ENCODE measurements at places on chromosomes 16 and 17.

GRCh38 chr16:1541293-1542165 lies 8.1 kb downstream of the TMEM204 start:
- DNase-seq: no peak

DNA sequence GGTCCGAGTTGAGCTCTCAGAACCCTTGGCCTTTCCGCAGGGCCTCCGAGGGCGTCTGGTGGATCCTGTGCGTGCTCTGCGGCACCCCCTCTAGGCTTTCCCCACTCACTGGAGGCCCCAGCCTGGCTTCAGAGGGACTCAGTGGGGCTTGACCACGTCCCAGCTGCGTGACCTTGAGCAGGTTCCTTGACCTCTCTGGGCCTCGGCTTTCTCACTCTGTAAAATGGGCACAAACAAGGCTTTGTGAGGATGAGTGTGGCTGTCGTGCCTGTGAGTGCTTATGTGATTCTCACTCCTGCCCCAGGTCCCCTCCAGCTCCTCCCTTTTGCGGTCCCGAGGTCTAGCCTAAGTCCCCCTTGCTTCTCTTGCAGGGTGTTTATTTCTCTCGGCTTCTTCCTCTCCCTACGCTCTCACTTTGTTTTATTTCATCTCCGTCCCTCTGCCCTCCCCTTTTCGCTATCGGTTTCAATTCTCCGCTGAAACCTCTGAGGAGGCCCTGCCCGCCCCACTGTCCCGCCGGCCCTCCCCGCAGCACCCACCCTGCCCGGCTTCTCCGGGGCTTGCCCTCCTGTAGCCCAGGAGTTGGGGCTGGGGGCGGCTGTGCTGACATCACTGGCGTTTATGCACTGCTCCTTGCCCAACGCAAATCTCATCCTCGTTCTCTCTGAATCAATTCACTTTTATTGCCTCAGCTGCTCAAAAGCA lies 82.3 kb upstream of the CBX4 start:
- no peak for DNase-seq

GRCh38 chr16:73202161-73202729 lies 154.3 kb upstream of the ZFHX3 start:
- peak; percentile 92 for DNase-seq

DNA sequence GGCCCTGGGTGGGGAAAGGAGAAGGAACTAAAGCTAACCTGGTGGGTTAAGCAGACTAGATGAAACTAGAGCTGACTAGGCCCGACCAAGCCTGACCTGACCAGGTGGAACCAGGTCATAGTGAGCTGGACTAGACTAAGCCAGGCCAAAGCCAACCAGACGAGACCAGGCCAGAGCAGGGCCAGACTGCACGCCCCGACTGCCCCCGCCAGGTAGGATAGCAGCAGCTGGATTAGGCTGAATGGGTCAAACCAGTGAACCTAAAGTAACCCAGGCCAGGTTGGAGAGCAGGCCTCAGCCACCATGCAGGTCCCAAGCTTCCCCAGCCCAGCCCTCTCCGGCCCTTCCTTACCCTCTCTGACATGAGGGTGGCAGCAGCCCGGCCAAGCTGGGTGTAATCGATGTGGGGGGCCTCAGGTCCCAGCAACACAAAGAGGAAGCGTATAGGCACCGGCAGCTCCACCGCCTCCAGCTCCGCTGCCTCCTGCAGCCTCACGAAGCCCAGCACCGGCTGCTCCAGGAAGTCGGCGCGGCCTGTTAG lies 9.1 kb downstream of the SLC4A1 start:
- no peak for DNase-seq

GRCh38 chr17:10001306-10001873 lies 96.3 kb upstream of the RCVRN start:
- DNase-seq: no peak

- no peak for DNase-seq
Observed at GRCh38 chr17:6240601-6241000, 170.4 kb downstream of the WSCD1 start.

GRCh38 chr17:50352693-50353599 lies 7.0 kb downstream of the XYLT2 start:
- DNase-seq: no peak

DNA sequence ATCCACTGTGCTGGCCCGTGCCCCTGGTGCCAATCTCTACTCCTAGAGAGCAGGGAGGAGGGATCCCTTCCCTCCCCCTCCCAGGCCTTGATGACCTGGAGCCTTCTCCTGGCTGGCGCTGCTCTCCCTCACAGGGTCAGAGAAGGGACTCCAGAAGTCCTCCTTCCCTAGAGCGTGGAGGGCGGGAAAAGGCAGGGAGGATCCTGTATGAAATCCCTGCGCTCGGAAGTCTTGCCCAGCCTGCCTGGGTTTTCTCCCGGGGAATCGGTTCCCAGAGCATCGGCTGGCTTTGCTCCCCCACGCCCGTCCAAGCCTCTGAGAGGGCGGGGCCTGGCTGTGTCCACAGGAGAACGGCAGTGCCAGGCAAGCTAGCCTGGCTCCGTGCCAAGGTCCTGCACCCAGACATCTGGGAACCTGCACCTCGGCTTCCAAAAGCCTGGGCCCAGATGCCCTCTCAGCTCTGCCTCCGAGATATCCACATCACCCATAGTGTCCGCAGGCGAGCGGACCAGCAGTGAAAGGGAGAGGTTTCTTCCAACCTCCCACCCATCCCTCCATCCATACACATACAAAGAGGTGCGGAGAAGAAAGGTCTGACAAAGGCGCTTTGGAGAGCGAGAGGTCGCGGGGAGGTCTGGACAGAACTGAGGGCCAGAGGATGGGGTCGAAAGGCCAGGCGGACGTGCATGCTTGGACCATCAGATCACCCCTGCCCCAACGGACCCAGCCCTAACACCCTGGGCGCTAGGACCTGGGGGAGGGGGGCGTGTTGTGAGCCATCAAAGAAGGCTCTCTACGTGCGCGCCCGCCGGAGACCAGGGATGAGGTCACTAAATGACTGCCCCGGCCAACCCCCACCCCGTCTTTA lies 1.1 kb downstream of the MPP2 start:
- DNase-seq: peak; percentile 65

GRCh38 chr16:72787130-72787513 lies 260.8 kb downstream of the ZFHX3 start:
- no peak for DNase-seq

DNA sequence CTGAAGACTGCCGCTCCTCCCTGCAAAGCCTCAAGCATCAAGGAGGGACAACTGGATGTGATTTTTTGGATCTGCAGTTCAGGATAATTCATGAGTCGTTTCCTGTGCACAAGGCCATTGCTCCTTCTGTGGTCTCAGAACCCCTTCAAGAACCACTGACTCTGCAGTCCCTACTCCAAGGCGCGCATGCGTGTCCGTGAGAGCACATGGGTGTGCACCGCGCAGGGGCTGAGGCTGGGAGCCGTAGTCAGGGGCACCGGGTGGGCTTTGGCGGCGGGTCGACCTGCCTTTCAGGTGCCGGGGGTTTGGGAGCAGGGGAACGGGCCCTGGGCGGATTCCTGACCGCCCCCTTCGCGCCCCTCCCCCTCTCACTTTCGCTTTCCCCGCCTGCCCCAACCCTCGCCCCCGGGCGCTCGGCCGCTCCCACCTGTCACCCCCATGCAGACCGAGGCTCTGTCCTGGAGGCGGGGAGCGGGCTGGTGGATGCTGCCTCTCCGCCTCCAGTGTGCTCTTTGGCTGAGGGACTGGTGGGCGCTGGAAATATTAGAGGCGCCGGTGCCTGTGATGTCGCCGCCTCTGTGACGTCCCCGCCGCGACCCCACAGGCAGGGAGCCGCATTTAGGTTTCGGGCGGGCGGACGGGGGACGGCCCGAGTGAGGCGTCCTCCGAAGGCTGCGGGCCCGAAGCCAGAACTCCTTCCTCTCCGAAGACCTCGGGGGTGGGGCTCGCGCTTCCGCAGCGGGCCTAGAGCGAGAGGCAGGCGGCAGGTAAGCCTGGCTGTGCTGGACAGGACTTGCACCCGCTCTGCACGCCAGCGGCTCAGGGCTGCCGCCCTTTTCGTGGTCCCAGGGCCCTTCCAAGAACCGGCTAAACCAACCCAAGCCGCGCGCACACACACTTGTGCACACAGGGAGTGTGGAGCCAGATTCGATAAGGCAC lies at the start of gene SPATA32:
Gene SPATA32, minus strand, starts transcription at position 518 of the 939 bp plus-strand sequence. Its CDS starts 78 bp downstream, at position 440.
- DNase-seq: no peak

GRCh38 chr17:80067393-80067986 lies 31.0 kb downstream of the CCDC40 start:
- no peak for DNase-seq

GRCh38 chr17:82029990-82030469 lies 1.4 kb upstream of the RAC3 start:
- DNase-seq: no peak

- no peak for DNase-seq
Observed at GRCh38 chr17:73010414-73010813, 82.1 kb downstream of the SLC39A11 start.

- DNase-seq: peak; percentile 27
Observed at GRCh38 chr16:70803319-70803718, 2.4 kb upstream of the VAC14 start.

DNA sequence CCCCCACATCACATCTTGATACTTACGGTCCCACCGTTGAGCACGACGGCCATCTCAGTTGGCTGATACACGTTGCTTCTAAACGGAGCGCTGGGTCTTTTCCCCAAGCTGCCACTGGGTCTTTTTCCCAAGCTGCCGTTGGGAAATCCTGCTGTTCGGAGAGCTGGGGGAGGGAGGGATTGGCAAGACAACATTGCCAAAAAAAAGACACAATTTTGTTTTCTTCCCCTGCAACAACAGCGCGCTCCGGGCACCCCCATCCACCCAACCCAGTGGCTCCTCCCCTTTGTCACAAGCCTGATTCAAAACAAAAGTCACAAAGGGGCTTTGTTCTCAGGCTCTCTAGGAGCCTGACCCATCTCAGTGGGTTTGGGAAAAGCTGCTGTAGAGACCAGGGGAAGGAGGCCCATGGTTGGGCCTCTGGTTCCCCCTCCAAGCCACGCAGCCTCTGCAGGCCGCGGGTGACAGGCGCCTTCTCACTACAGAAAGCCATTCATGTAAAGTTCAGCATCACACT lies 22.8 kb downstream of the GPRC5B start:
- DNase-seq: no peak

GRCh38 chr16:11090232-11090631 lies 145.9 kb downstream of the CLEC16A start:
- DNase-seq: no peak

DNA sequence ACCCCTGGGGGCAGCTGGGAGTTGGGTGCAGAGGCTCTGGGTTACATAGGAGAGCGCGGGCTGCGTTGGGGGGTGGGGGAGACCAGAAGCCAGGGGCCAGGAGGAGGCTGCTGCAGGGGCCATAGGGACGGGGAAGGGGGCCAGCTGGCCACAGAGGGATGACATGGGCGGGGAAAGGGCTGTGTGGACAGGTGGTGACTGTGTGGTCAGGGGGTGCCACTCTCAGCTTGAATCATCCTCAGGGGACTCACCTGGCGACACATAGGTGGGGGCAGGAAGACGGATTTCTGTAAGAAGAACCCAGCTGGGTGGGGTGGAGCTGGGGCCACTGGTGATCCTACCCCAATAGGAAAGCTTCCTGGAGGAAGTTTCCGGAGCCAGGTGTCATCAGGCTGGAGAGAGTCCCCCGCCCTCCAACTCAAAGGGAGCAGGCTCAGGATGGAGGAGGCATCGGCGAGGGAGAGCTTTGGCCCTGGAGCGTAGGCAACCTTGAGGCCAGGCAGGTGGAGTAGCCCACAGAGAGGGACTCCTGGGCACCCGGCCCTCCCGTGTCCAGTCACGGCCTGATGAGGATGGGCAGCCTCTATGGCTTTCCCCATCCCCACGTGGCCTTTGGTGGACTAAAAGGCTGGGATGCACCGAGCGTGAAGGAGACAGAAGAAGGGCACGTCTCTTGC lies 1.2 kb downstream of the TRPV3 start:
- DNase-seq: no peak

- DNase-seq: no peak
Observed at GRCh38 chr17:48104440-48104839, 3.1 kb upstream of the SNX11 start.

- DNase-seq: no peak
Observed at GRCh38 chr16:1553946-1554825, 20.7 kb downstream of the TMEM204 start.

- DNase-seq: no peak
Observed at GRCh38 chr17:31078290-31078689, 16.5 kb upstream of the NF1 start.

DNA sequence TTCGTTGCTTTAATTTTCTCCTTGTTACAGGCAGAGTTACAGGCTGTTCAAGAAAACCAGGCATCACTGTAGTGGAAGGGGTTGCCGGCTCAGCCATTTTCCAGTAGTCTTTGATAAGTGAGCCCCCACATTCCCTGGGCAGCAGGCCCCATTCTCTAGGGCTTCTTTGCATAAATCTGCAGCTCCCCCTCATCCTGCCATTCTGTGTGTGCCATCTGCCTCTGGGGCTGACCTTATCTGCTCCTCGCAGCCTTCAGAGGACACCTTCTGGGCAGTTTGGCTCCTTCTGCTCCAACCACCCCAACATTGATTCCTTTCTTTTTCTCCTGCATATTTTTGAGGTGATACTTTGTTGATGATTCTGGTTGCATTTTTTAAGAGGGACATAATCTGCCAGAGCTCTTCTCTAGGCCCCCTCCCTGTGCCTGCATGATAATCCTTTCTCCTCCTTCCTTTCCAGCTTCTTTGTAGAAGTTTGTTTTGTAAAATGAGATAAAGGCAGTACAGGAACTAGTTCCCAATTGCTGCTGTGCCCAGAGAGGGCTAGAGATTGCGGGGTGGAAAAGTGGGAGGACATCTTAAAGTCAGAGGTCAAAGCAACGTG lies 17.1 kb downstream of the RND2 start:
- DNase-seq: no peak

DNA sequence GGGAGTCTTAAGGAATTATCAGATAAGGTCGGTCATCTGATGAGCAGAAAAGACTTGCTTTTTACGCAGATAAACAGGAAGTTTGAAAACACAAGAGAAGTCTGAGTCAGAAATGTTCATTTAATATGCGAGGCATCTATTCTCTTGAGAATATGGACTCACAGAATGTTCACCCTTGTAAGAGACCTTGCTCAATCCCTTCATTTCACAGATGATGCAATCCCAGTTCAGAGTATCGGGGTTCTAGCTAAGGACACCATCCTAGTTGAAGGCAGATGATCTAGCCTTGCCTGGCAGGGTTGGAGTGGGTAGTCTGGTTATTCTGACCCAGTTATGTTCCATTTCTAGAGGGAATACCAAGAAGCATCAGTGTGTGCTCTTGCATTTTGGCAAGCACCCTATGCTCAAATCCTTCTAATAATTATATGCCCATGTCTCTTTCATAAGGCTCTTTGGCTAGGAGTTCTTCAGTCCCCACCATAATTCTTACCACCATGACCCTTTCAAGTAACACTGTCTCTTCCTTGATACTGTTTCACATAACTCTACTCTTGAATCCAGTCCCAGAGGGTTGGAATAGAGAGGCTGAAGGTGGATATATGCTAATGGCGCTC lies 42.5 kb downstream of the YPEL2 start:
- peak; percentile 79 for DNase-seq

DNA sequence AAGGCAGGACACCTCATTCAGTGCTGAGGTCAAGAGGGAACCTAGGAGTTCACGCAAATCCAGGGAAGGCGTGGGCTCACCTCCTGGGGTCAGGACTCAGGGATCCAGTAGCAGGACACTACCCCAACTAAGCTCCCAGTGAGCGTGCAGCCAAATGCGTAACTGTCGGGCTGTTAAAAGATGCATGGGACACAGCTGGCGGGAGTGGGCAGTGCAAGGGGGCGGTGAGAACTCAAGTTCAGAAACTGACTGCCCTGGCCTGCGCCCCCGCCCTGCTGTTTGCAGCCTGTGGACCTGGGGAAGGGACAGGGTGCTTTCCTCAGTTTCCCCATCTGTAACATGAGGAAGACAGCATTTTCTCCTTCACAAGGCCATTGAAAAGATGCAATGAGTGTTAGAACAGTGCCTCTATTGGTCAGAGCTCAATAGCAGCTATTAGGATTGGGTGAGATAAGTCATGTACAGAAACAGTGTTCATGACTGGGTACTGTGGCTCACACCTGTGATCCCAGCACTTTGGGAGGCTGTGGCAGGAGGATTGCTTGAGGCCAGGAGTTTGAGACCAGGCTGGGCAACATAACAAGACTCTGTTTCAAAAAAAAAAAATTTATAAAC lies 20.2 kb downstream of the CDIPT start:
- no peak for DNase-seq

All from HCEC 1CT (cell line).